Activated naive CD8-positive, alpha-beta T cell treated with anti-CD3 and anti-CD28 coated beads for 36 hours (primary cell): ENCODE measurements at places on chromosomes 7 and 10. TPM values are rescaled to one million over a fixed set of nuclear protein-coding genes. Genes with fewer than 3 reads are reported as not detected.

- DNase-seq: no peak
Observed at GRCh38 chr10:133179128-133179520, 19.1 kb downstream of the KNDC1 start.

GRCh38 chr7:69843653-69844052 lies 245.4 kb downstream of the AUTS2 start:
- no peak for DNase-seq

The GPNMB gene
- 1.8 TPM for total RNA-seq

The PNLIPRP2 gene
- total RNA-seq: not detected

The CCL24 gene
- total RNA-seq: not detected

DNA sequence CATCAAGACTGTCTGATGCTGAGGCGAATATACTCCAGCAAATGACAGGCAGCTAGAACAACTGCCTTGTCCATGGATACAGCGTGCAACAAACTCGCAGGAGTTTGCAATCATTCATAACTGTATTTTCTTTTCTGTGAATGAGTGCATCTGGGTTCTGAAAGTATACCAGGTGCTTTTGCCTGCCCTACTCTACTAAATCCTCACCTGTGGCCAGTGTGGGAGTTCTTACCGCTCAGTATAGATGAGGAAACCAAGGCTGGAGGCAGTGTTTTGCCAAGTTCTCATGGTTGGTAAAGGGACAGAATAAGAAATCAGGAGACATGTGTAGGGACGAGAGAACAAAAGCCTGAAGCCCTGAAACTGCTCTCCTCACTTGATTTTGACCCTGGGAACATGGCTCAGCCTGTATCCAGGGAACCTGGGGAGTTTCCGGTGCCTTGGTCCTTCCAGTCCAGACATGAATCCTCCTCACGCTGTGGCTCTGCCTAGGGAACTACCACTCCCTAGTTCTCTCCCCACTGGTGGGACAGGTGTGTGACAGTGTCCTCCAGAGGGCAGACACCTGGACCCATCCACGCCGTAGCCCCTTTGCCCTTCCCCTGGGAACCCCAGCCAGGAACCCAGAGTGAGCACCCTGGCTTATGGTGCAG lies 142.0 kb downstream of the CDH23 start:
- no peak for DNase-seq

DNA sequence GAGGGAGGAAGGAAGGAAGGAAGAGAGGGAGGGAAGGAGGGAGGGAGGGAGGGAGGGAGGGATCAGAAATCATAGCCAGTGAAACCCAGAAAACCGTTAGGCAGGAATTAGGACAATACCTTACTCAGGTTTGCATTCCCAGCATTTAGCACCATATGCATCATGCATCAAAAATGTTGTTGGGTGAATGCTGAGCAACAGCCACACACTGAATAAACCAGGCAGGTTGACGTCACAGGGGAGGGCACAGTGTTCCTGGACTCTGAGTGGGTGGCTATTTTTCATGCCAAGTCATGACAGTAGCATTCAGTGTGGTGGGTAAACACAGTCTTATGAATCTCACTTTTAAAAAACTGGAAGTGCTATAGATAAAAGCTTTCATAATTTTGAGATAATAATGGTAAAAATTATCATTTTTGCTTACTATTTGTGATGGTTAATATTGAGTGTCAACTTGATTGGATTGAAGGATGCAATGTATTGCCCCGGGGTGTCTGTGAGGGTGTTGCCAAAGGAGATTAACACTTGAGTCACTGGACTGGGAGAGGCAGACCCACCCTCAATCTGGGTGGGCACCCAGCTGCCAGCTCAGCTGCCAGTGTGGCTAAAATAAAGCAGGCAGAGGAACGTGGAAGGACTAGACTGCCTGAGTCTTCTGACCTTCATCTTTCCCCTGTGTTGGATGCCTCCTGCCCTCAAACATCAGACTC lies 199.1 kb upstream of the PRKCQ start:
- no peak for DNase-seq
